ENCODE measurements at places on chromosomes 7 and 10.
A peak's percentile ranks its signal among the peaks of the same experiment; 100 is the strongest.

DNA sequence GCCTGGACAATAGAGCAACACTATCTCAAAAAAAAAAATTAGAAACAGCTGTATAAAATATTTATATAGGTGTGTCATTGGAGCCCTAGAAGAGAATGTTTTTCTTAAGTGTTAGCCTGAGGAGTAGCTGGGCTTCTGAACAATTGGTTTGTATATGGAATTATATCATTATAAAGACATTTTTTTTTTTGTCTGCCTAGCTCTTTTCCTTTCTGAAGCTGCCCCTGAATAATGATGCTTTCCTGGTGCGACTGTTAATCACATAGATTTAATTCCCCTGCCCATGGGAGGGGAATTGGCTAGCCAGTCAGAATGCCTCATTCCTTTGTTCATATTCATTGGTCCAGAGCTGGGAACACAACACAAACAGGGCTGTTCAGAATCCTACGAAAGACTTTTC lies 13.9 kb upstream of the ABCC2 start:
- no peak for DNase-seq

DNA sequence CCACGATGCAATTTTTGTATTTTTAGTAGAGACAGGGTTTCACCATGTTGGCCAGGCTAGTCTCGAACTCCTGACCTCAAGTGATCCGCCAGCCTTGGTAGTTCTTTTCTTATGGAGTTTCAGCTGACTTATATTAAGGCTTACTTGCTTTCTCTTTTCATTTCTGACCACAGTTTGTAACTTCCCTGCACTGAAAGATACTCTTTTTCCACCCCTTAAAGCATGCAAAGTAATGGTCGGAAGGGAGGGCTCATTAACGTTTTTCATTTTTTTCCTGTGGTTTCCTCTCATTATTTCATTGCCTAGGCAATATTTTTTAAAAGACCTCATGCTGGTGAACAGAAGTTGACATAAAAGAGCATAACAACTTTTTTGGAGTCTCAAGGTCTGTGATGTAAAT lies 27.0 kb downstream of the ADRB1 start:
- DNase-seq = no peak

DNA sequence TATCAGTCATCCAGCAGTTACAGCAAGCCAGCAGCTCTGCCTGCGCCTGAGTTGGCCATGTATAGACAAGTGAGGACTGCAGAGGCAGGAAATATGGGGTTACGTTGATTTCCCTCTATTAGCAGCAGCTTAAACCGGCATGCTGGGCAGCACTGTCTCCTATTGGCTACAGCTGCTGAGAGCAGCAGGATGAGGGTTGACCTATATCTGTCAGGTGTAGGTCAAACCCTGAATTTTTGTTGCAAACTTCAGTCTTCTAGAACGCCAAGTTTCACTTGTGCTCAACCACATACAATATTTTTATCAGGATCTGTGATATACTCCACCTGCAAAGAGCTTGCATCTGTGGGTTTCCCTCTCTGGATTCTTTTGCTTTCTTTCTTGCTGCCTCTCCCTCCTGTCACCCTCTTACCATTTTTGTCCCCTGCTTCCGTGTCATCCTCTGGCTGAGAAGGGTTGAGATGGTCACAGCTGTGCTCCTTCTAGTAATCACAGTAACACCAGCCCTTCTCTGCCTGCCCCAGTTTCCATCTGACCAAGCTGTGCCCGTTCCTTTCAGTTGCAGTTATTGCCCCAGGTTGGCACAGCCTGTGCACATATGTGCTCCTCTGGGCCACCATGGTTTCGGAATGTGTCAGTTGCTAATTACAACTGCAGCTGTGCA lies 23.8 kb upstream of the GLCCI1 start:
- DNase-seq = peak; percentile 9

DNA sequence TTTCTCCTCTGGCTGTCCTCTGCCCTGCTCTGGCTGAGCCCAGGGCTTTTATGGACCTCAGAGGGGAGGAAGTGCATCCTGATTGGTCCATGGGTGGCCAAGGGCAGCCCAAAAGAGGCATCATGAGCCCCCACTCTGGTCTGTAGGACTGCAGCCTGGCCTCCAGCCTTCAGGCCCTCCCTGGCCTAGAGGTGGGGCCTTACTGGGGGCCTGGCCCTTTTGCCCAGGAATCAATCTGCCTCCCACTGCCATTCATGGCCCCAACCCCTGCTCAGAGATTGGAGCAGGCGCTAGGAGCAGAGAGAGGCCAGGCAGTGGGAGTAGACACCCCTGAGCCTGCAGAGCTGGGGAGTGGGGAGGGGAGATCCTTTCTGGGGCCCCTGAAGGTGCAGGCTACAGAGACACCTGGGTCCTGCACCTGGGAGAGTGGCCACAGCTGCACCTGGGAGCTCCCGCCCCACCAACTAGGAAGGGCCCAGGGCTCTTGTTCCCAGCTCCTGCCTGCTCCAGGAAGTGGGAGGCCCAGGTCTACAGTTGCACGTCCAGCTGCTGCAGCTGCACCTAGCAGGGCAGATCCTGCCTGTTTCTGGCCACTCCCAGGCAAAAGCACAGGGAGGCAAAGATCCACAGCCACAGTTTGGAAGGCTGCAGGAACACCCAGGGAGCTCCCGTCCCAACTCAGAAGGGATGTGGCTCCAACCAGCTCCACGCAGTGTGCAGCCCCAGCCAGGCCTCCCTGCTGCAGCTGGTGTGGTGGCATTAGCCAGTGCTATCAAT lies 6.4 kb upstream of the DYNC2I1 start:
- no peak for DNase-seq

- DNase-seq = no peak
Observed at GRCh38 chr7:113548561-113548960, 370.2 kb downstream of the PPP1R3A start.
